ENCODE measurements at places on chromosomes 3 and 15.

DNA sequence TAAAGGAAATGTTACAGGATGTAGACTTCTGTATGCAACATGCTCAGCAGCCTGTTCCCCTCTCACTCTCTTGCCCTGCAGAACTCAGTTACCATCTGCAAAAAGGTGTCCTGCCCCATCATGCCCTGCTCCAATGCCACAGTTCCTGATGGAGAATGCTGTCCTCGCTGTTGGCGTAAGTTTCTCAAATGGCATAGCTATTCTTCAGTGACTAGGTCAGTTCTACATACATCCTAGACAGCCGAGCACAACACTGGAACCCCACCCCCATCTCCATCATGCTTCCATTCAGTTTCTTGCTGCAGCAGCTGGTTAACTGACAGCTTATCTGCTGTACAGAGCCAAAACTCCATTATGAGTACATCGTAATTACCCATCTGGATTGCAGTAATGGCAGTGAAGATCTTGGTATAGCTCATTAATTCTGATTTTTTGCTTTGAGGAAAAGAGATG is 4.5 kb downstream of the THBS1 start:
- peak; percentile 51 for DNase-seq

GRCh38 chr15:36867436-36867835 is 232.9 kb downstream of the MEIS2 start:
- no peak for DNase-seq

DNA sequence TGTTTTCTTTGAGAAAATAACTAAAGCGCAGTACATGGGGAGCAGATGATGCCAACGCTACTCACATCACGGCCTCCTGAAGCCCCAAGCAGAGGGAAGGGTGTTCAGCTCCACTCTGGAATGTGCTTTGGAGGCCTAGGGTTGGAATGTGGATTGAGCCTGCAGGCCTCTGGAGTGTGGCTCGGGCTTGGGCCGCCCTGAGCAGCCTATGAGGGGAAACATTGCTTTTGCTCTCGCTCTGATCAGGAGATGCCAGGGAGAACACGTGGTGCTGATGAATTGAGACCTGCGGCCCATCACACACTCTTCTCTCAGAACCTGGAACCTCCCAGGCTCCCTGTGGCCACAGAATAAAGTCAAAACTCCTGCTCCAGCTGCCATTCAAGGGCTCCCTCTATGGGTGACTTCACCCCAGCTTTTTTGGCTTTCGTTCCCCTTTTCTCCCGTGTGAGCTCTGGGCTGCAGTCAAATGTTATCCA is 23.3 kb downstream of the CCDC13 start:
- peak; percentile 43 for DNase-seq

DNA sequence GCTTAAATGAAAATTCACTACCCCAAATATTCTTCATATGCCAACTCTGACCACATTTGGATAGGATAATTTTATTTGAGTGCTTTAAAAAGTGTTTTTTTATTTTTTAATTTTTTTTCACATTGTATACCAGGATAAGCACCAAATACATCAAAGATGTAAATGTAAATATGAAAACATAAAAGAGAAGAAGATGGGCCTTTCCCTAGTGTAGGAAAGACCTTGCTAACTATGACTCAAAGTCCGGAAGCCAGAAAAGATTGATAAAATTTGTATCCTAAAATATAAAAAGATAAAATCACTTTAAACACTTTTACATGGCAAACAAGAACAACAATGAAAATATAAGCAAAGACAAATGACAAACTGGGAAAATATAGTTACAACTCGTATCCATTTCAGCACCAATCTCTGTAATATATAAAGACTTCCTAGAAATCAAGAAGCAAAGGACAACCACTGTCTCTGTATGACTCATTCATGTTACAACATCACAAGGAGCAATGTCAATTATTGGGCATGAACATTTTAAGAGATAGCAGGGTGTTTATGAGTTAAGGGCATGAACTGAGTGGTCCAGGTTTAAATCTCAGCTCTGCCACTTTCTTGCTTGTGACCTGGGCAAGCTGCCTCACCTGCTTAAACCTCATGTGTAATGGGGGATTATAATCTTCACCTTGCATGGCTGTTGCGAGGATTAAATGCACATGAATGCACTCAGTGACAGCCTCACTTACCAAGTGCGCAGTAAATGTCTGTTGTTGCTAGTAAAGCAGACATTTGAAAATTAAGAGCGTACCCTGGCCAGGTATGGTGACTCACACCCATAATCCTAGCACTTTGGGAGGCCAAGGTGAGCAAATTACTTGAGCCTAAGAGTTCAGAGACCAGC is 25.3 kb upstream of the ARHGEF3 start:
- DNase-seq = no peak

GRCh38 chr15:59292442-59293151 is 80.1 kb downstream of the MYO1E start:
- peak; percentile 27 for DNase-seq

DNA sequence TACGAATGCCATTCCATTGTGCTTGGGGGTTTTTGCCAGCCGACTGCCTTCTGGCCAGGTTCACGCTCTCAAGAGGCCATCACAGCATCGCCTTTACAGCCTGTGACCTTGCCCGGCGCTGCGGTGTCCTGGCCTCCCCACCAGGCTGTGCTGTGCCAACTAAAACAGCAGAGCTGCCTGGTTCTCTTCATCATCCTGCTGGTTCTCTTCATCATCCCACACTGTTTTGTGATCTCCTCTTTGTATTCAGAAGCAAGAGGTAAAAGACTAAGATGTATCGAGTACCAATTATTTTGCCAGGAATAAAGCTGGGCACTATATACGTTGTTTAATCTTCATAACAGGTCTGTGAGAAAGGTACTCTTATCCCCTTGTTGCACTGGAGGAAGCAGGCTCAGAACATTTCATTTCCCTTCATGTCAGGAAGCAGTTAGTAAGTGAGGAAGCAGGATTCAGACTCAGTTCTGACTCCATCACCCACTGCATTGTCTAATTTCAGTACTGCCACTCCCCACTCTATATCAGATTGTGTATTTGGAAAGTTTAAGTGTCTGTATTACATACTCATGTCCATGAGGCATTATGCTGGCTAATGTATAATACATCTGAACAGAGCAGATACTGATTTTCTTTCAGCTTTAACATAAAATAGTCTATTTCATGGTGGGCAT is 92.7 kb downstream of the LRRC28 start:
- no peak for DNase-seq

DNA sequence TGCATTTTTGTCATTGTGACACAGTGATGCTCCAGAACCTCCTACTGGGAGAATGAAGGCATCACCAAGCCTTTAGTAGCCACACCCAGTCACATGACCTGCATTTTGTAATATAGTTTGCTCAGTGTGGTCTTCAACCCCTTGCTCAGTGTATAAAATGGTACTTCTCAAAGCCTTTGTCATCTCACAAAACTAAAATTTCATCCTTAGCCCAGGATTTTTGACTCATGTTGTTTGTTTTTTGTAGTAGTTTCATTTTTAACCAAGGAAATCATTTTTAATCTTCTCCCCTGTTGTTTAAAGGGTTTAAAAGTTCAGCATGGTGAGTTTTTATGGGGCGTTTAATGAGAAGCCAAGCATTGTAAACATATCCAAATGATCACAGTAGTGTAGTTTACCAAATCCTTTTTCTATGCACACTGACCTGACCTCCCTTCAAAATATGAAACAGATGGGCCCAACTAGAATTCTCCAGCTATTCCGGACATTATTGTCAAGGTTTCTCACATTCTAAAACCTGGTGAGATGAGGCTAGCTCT is 123.5 kb upstream of the IL12A start:
- DNase-seq = peak; percentile 70

GRCh38 chr15:36959746-36960145 is 140.6 kb downstream of the MEIS2 start:
- no peak for DNase-seq

GRCh38 chr3:105553851-105554250 is 187.1 kb downstream of the ALCAM start:
- DNase-seq = peak; percentile 54

DNA sequence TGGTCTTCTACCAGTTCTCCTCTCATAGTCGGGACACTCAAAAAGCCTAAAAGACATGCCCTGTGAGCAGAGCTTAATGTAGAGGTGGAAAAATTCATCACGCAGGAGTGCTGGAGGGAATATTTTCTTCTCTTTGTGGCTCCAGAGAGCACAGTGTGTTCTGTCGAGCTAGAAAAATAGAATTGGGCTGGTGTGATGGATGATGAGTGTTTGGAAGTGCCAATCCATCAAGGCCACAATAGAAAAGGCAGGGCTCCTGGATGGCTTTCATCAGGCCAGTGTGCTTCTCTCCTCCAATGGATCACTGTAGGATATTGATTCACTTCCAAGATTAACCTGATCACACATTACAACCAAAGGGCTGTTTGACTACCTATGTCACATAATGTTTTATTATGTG is 65.7 kb downstream of the CD47 start:
- no peak for DNase-seq

DNA sequence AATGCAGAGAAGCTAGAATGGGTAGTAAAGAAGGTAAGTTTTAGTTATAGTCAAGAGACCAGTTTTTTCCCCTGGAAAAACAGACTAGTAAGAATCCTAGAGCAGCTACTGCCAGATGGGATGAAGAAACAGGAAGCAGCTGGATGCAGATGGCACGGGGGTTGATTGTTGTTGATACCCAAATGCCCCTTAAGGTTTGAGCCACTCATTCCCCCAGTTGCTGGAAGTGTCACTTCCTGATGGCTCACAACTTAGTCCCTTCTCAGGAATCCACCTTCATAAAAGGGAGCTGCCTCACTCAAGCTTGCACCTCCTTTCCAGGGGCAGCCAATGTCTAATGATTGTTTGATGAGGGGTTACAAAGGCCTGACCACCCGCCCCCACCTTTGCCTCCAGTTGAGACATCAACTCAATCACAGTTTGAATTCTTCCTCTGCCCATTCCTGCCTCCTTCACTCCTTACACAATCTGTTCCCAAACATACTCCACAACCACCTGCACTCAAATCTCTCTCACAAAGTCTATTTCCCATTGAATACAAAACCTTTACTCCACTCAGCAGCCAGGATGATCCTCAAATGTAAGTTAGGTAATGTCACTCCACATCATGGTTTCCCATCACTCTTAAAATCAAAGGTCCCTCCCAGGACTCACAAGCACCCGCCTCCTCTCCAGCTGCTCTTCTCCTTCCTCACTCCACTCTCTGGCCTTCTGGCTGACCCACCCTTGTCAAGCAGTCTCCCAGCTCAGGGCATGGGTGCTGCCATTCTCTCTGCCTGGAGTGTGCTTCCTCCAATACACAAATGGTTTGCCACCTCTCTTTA is 450.1 kb upstream of the THBS1 start:
- DNase-seq = no peak

GRCh38 chr15:97504031-97504792 is 456.3 kb upstream of the ARRDC4 start:
- peak; percentile 56 for DNase-seq

- DNase-seq = peak; percentile 74
Measured at GRCh38 chr3:156307704-156308103, 187.3 kb downstream of the KCNAB1 start.

DNA sequence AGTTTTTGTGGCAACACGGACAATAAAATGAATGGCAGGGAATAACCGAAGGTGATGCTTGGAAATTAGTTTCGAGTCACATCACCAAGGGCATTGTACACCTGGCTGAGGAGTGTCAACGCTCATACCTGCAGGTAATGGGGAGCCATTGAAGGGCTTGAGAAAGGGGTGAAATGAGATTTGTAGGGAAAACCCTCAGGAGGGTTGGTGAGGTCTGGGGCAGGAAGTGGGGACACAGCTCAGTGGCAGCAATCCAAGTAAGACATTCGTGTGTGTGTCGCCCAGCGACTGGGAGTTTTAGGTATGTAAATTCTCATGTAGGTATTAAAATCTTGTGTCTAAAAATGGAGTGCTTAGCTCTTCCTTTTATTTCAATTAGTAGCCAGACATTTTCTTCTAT is 14.3 kb downstream of the PARP14 start:
- DNase-seq = no peak

DNA sequence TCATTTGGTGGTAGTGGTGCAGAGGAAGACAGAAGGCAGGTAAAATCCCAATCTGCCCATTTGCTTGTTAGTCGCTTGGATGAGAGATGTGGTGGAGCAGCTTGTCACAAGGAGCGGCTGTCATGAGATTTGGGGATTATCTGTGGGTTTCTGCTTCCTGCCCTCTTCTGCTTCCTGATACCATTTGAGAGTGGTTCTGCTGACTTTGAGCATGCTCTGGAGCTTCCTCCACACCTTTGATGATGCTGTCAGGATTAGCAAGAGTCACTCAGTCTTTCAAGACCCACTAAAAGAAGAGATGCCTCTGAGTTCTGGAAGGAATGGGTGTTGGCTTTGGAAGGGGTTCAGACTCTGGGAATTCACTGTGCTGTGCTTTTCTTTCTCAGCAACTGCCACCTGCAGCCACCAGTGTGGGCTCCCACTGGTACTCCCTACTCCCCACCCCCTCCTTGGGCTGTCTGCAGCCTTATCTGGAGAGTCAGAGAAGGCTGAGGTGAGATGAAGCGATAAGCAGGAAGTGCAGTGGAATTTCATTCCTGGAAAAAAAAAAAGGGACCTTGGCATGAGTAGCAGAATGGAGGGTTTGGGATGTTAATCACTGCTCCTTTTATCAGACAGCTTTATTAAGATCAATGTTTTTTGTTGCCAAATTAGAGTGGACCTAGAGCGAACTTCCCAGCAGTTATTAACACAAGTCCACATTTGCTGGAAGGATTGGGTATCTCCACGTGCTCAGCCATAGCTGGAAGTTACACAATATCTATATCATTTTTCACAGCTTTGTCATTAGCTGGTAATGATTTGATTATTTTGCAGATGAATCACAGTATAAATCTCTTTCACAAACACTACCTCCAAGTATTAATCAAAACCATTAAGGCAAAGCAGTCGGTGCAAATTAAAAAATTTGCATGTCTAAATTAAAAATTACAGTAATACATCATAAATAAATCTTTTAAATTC is 233.0 kb upstream of the SATB1 start:
- no peak for DNase-seq
